ENCODE measurements at places on chromosomes 1 and 21. TPM values are rescaled to one million over a fixed set of nuclear protein-coding genes. Genes with fewer than 3 reads are reported as not detected.

Gene REN
- not detected for polyA plus RNA-seq

Gene PRR9
- polyA plus RNA-seq = not detected

Gene ANXA9
- 0.12 TPM for polyA plus RNA-seq

Gene CACNA1E
- 0.09 TPM for polyA plus RNA-seq

Gene NECTIN4
- polyA plus RNA-seq = 0.04 TPM

Gene LCE3E
- not detected for polyA plus RNA-seq

Gene RHD
- not detected for polyA plus RNA-seq

Gene HRNR
- not detected for polyA plus RNA-seq

Gene TSPAN1
- 1.4 TPM for polyA plus RNA-seq

Gene FH
- 34.1 TPM for polyA plus RNA-seq

Gene TMPRSS3
- polyA plus RNA-seq = 0.32 TPM

Gene GUCA2A
- polyA plus RNA-seq = not detected

Gene STIL
- 0.54 TPM for polyA plus RNA-seq

Gene ARHGEF10L
- polyA plus RNA-seq = 24.2 TPM

Gene HSD3B2
- not detected for polyA plus RNA-seq

Gene S100A16
- 52.0 TPM for polyA plus RNA-seq

Gene HAX1
- polyA plus RNA-seq = 99.6 TPM
